K562 (cell line): ENCODE measurements at places on chromosomes 13 and 19.

DNA sequence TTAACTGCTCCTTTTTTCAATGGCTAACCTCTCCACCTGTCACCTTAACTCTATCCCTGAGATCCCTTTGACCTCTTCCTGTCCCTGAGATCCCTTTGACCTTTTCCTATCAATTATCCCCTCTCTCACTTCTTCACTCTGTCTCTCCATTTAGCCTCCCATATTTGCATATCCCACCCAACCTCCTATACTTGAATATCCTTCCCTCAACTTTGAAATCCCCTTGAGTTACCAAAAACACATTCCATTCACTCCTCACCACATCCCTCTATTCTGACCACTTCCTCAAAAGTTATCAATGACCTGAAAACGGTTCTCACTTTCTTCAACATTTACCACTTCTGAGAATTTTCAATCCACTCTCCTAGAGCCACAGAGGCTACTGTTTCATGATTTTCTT, 3.0 kb downstream of the MYCBP2 start:
- DNase-seq: no peak

DNA sequence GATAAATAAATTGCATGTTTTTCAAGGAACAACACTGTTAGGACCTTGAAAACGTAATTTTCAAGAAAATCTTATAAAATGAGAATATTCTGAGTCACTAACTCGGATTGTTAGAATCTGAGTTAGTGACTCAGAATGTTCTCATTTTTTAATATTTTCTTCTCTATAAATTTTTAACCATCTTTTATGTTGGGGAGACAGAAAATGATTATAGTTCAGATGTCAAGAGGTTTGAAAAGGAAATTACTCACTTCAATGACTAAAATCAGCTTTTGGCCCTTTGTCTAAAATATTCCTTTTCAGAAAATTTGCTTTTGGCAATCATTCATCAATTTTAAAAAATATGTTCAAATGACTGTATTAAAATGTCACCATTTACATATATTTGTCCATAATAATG, 264.2 kb upstream of the EDNRB start:
- DNase-seq: no peak

- DNase-seq: no peak
Measured at GRCh38 chr13:74825152-74825937, 656.6 kb downstream of the TBC1D4 start.

DNA sequence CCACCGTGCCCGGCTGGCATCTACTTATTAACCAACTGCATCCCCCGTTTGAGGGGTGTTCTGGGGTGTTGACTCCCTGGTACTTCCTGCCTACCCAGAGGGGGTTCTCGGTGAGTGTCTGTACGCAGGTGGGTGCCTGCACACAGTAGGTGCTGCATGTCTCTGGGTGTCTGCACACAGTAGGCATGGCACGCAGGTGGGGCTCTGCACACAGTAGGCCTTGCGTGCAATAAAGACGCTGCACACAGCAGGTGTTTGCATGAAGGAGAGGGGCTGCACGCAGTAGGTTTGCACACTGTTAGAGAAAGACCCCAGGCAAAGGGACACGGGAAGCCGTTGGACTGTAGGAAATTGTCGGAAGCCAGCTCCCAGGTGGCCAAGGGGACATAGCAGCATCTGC, 11.2 kb downstream of the GADD45B start:
- no peak for DNase-seq

GRCh38 chr19:10899151-10899653, 27.8 kb downstream of the CARM1 start:
- DNase-seq: no peak
